ENCODE measurements at places on chromosomes 16 and 17.

- no peak for DNase-seq
Observed at GRCh38 chr16:11211977-11212797, 43.8 kb downstream of the SOCS1 start.

DNA sequence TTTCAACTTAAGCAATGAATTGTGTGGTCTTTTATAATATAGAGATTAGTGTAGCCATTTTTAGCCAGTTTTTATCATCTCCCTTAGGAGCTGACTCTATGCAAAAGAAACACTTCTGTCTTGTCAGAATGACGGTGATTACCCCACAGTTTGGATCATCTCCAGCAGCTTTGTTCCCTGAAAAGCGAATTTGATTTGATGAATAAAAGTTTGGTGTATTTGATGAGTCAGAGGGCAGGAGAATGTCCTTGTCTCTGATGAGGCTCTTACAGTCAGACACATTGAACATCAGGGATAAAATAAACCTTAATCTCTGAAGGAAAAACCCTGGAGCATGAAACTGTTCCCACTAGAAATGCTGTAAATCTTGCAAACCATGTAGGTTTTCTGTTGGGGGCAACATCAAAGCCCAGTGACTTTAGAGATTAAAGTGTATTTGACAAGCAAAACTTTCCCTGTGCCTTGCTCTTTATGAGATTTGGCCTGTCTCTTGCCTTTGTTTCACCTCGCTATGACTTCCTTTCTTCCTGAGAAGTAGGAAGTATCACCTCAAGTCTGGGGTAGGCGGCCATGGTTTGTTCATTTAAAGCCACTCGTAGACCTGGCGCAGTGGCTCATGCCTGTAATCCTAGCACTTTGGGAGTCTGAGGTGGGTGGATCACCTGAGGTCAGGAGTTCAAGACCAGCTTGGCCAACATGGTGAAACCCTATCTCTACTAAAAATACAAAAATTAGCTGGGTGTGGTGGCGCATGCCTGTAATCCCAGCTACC, 209.3 kb downstream of the FTO start:
- DNase-seq = no peak

DNA sequence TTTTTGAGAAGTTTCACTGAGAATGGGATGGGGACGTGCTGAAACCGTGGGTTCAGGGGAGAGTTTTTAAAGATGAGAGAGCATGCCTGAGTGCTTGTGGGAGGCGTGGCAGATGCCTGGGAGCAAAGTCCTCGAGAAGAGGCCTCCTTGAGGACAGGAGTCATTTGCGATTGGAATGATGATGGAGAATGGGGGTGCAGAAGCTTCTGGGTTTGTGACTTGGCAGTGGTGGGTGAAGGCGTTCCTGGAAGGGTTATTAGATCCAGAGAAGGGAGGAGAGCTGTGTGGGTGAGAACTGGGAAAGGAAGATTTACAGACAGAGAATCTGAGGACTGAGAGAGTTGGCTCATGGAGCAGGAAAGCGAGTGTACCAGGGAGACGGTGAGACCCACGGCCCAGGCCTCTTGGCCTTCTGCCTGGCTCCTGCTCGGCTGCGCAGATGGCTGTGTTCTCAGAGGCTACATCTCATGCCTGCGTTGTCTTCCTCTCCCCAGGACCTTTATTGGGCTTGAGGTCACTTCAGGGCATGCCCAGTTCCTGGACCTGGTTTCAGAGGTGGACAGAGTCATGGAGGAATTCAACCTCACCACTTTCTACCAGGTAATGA, 8.6 kb upstream of the MMP15 start:
- DNase-seq = no peak

DNA sequence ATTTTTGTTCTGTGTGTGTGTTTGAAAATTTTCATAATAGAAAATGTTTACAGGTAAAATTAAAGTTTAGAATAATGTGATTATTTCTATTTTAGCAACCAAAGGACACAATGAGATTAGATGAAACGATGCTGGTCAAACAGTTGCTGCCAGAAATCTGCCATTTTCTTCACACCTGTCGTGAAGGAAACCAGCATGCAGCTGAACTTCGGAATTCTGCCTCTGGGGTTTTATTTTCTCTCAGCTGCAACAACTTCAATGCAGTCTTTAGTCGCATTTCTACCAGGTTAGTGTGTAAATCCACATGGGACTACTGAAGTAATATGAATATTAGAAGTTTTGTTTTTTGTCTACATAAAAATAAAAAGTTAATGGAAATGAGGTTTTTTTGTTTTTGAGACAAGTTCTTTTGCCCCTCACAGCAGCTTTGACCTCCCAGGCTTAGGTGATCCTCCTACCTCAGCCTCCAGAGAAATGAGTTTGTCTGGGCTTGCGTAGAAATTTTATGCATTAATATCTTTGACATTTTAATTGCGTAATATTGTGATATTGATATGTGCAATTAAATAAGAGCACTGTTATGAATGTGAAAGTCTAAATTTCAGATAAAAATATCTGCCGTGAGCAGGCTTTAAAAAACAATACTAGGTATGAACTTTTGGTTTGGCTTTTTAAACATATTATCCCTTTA, 68.5 kb downstream of the NF1 start:
- DNase-seq = no peak

DNA sequence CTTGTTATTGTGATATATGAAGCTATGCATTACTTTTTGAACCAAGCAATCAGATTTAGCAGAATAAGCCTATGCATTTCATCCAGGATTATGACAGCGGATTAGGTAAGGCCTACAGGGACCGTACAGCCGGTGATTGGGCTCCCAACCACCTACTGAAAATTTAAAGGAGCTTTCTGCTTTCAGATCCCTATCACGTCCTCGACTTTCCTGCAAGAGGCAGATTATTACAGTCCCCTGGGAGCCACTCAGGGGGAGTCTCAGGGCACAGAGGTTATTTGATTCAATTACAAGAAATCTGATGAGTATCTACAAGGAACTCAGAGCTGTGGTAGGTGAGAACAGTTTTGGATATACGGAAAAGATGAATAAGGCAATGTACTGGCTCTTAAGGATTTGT, 80.7 kb downstream of the HS3ST3B1 start:
- DNase-seq = no peak

- DNase-seq = no peak
Observed at GRCh38 chr17:39447561-39447960, 3.5 kb downstream of the MED1 start.

DNA sequence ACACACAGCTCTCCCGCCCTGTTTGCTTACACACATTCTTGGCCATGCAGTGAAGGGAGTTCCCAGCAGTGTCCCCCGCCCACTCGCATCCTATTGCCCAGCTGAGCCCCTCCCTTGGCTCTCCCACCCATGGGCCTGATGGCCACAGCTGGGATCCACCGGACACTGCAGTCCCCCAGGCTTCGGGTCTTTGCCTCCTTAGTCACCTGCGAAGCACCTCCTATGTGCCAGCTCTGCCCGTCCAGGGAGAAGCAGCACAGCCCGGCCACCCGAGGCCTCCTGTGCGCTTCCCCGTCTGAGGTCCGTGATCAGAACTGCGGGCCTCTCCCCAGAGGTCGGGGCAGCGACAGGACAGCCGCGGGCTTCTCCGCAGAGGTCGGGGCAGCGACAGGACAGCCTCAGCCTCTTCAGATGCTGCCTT, 136.9 kb downstream of the BANP start:
- no peak for DNase-seq

DNA sequence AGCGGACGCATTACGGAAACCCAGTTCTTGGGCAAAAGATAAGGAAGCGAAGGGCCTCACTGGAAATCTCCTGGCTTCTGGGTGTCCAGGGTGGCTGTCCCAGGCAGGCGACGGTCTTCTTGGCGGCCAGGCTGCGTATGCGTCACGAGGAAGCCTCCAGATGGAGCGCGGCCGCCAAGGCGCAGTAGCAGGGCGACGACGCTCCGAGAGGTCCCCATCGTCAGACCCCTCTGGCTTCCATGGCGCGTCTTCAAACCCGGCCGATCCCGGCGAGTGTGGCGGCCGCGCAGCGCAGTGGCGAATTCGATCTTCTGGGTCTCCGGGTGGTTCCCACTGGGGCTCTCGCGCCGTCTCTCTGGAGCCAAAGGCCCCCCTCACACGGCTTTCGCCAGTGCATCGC, 13.8 kb upstream of the ANKRD40CL start:
- DNase-seq = no peak

DNA sequence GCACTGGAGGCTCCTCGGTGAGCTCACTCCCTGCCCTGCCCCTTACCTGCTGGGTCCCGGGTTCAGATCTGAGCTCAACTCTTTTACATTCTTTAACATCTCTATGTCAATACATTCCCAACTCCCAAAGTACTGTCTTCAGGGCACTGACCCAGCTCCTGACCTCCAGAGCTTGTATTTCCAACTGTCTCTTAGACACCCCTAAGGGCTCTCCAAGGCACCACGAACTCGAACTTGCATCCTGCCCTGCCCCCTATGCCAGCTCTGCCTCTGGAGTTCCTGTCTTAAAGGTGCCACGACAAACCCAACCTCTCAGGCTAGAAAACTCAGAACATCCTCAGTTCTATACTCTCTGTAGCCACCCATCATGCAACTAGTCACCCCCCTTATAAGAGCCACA, 38.6 kb downstream of the IFT140 start:
- no peak for DNase-seq

DNA sequence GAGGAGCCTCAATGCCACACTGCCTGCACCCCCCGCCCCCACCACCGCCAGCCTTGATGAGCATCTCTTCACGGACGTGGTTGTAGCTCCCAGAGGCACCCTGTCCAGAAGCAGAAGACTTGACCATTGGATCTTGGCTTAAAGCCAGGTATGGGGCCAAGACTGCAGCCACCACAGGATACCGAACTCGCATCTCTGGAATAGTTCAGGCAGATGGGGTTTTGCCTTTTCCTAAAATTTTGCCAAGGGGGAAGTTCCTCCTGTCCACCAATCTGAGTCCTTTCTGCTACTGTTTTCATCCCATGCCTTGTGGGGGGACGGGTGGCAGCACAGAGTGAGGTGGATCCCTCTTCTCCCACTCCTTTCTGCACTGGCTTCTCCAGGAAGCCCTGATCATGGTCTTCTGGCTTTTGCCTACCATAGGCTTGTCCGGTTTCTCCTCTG, 939 bp downstream of the CORO6 start:
- DNase-seq = no peak

DNA sequence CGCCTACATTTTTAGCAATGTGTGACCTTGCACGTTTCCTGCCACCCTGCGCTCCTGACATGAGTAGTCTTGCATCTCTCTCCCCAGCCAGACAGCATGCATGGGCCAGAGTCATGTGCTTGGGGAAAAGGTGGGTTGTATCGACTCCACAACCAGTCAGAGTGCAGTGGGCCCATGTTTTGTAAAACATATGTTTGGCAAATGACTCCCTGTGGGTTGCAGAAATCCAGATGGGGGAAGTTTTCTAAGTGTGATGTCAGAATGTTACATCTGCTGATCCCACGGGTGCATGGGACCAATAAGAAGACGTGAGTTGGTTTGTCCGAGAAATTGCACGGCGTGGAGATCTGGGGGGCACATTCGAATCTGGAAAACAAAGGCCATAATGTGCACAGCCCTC, 147.1 kb downstream of the FOXL1 start:
- no peak for DNase-seq

DNA sequence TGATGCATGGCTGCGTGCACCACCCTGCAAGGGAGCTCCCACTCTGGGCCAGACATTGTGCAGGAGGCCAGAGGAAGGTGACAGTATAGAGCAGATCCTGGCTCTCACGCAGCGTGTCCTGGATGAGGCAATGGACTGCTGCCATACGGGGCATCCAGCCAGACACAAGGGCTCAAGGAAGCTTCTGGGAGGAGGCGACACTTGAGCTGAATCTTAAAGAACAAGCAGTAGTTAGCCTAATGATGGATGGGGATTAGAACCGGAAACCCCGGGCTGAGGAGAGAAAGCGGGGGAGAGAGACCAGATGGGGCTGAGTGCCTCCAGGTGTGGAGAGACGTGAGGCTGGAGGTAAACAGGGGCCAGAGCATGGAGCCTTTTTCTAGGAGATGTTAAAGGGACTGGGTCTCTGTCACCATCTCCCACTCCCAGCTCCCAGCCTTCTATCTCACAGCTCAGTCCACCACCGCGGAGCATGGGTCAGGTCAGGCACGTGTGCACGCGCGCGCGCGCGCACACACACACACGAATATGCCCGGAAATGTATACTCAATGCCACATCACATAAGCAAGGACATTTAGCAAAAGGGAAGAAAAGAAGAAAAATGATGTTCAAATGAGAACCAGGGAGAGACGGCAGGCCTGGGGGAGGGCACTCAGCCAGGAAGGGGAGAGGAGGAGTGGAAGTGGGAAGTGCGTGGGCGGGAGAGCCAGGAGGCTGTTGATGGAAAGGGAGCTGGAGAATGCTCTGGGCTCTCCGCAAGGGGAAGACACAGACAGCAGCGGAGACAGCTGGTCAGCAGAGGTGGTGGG, 46.3 kb downstream of the CCDC42 start:
- no peak for DNase-seq

GRCh38 chr17:37841232-37841631, 83.0 kb upstream of the TBC1D3K start:
- DNase-seq = no peak

- no peak for DNase-seq
Observed at GRCh38 chr16:84732674-84733352, 33.0 kb downstream of the USP10 start.

DNA sequence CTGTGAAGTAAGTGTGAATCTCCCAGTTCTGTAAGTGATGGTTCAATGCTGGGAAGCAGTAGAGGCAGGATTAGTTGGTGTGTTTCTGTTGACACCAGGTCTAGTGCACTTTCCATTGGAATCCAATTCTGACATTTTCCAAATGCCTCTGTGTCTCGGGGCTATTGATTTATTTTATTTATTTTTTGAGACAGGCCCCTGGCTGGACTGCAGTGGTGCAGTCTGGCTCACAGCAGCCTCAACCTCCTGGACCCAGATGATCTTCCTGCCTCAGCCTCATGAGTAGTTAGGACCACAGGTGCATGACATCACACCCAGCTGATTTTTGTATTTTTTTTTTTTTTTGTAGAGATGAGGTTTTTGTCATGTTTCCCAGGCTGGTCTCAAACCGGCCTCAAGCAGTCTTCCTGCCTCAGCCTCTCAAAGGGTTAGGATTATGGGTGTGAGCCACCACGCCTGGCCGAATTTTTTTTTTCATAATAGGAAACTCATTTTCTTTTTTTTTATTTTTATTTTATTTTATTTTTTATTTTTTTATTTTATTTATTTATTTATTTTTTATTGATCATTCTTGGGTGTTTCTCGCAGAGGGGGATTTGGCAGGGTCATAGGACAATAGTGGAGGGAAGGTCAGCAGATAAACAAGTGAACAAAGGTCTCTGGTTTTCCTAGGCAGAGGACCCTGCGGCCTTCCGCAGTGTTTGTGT, 61.7 kb downstream of the YPEL2 start:
- no peak for DNase-seq

DNA sequence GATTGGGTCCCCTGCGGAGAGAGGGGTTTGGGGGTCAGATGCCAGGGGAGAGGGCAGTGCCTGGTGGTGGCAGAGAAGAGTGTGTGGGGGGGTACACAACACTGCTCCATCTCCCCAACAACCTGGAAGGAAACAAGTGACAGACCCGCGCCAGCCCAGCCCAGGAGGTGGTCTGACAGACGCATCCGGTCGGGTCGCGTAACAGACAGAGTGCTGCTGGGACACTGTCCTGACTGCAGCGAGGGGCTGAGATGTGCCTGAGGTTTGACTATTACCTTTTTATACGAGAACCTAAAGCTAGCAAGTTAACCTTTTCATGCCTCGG, 16.2 kb downstream of the UNC13D start:
- DNase-seq = no peak

- no peak for DNase-seq
Observed at GRCh38 chr17:37430051-37430627, 23.5 kb downstream of the TADA2A start.
